Pons (tissue), 1 donor: ENCODE measurements at places on chromosomes 16 and 17.

GRCh38 chr16:11613381-11614303 is 26.9 kb upstream of the LITAF start:
- DNase-seq: peak; percentile 55

DNA sequence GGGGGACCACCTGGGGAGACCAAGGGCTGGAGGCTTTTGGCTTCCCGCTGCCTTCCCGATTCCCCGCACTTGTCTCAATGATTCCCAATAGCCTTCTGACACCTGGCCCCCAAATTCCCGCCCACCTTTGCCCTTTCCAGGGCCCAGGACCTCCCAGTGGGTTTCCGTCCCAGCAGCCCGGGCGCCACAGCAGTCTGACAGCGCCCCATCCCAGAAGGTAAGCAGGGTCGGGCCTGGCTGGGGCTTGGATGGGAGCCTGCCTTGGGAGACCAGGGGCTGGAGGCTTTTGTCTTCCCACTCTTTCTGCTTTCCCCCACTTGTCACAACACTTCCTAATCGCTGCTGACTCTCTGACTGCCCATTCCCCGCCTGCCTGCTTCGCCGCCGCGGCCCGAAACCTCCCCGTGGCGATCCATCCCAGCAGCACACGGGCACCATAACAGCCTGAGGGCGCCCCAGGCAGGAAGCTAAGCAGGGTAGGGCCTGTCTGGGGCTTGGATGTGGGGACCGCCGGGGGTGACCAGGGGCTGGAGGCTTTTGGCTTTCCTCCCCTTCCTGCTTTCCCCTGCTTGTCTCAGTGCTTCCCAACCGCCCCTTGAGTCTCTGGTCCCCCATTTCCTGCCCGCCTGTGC is 2289.3 kb downstream of the TP53TG3F start:
- no peak for DNase-seq

- DNase-seq: no peak
Observed at GRCh38 chr16:48525201-48526057, 84.6 kb downstream of the N4BP1 start.

DNA sequence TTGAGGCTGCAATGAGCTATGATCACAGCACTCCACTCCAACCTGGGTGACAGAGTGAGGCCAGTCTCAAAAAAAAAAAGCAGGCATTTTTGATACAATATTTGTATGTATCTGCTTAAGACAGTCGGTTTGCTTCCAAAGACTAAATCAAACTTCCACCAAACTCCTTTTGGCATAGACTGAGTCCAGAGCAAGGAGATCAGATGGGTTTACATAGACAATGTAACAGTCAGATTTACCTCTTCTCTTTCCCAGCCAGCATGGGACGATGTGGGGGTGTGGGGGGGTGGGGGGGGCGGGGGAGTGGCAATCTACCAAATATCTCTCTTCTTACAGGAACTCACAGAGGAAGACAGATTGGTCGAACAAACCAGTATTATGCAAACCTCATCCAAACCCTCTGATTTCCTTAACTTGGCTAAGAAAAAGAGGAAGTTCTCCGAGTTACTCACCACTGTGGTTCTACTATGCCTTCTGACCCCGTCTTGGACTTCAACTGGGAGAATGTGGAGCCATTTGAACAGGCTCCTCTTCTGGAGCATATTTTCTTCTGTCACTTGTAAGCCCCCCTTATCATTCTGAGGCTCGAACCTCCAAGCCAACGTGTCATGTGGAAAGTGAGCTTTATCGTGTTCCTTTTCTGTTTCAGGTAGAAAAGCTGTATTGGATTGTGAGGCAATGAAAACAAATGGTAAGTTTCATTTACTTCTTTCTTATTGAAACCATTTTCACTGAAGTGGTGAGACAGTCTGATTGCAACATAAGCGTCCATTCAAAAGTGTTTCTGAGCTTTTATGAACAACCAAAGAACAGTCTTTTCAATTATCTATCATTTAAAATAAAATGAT is at the start of gene MILR1:
MILR1 (plus strand) TSS at position 451 of the 848 bp plus-strand sequence; CDS start at position 505, 54 bp downstream.
- peak; percentile 91 for DNase-seq

GRCh38 chr17:81198826-81199481 is 23.8 kb downstream of the CEP131 start:
- DNase-seq: no peak

DNA sequence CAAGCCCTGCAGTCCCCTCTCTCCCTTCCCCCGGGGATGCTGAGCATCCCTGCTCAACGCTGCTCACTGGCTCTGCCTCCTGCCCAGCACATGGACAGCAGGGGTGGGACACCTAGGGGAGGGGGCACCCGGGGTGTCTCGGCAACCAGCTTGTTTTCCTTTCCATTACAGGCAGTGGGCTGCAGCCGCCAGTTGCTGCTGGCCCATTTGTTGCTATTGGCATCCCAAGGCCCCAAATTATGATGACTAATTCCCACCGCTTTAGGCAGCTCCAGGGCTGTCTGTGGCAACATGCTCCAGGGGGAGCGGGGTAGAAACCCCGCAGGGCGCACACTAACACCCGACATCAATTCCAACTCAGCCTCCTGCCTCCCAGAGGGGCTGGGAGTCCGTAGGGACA is 4.9 kb downstream of the SDK2 start:
- DNase-seq: no peak

GRCh38 chr16:69814078-69814477 is 51.9 kb downstream of the WWP2 start:
- no peak for DNase-seq

DNA sequence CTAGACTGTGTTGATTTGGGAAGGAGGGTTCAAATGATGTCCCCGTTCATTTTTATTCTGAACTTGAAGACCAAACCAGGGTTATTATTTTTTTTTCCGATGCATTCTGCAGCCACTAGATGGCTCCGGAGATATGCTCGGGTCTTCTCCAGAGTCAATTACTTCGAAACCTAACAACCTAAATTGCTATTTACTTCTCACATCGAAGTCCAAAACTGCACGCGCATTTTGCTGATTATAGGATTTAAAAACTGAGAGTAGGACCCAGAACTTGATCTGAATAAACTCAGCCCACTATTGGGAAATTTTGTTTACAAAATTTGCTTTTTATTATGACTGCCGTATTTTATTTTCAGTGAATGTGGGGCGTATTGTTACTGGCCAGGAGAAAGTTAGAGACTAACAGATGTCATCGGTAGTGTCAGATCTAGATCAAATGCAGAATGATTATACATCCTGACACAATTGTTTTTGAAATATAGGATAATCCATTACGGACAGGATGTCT is 263.8 kb downstream of the HS3ST3A1 start:
- peak; percentile 63 for DNase-seq

GRCh38 chr17:45734598-45734997 is 49.5 kb upstream of the CRHR1 start:
- DNase-seq: no peak

- no peak for DNase-seq
Observed at GRCh38 chr17:5126719-5127488, 11.1 kb downstream of the USP6 start.

DNA sequence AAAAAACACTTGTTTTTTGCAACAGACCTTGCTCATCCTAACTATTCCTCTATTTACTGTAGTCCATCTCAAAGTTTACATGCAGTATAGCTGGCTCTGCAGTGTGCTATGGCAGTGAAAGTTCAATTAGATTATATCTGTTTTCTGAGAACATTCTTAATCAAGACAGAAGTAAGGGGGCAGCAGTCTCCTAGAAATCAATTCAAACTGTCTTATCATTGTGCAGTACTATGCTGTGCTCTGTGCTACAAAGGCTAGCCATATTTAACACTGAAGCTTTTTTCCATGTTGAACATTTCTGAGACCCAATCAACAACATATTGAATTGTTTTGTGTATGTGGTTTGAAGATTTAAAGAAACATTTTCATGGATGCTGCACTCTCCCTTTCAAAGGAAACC is 11.4 kb downstream of the NETO2 start:
- no peak for DNase-seq

DNA sequence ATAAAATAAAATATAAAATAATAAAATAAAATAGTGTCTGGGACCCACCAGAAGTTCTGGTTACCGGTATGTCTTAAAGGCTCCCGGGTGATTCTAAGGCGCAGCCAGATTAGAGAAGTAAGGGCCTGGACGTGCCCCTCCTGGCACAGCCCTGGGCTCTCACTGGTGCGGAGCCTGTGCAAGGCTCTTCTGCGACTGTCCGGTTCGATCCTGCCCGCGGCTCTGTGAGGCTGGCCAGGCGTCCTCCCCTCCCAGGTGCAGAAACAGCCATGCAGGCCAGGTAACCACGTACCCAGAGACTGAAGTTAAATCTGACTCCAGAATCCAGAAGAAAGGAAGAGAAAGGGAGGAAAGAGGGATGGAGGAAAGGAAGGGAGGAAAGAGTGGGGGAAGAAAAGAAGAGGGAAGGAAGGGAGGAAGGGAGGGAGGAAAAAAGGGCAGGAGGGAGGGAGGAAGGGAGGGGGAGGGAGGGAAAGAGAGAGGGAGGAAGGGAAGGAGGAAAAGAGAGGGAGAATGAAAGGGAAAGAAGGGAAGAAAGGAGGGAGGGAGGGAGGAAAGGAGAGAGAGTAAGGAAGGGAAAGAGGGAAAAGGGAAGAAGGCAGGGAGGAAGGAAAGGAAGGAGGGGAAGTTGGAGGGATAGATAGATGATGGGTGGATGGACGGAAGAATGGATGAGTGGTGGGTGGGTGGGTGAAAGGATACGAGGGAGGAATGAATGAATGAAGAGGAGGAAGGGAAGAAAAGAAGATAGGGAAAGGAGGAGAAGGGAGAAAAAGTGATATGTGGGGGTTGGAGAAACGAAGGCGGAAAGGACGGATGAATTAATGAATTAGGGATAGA is 42.3 kb downstream of the C16orf82 start:
- no peak for DNase-seq

DNA sequence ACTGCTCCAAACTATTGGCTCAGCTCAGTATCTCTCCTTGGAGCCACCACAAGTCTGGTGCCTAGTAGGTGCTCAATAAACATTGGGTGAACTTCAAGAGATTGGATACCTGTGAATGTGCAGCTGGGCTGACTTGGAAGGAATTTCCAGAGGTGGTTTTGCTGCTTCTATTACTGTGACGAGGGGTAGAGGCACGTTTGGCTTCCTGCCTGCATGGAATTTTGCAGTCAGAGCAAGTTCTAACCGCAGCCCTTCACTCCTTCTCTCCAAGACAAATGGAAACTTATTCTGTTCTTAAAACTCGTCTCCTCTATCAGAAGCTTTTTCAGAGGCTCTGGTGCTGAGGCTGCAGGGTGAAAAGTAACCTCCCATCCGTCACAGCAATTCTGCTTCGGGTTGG is 342.5 kb downstream of the CPPED1 start:
- no peak for DNase-seq

- DNase-seq: no peak
Observed at GRCh38 chr17:44926821-44927525, 11.7 kb upstream of the GFAP start.

- no peak for DNase-seq
Observed at GRCh38 chr16:81818568-81818896, 39.4 kb downstream of the PLCG2 start.

DNA sequence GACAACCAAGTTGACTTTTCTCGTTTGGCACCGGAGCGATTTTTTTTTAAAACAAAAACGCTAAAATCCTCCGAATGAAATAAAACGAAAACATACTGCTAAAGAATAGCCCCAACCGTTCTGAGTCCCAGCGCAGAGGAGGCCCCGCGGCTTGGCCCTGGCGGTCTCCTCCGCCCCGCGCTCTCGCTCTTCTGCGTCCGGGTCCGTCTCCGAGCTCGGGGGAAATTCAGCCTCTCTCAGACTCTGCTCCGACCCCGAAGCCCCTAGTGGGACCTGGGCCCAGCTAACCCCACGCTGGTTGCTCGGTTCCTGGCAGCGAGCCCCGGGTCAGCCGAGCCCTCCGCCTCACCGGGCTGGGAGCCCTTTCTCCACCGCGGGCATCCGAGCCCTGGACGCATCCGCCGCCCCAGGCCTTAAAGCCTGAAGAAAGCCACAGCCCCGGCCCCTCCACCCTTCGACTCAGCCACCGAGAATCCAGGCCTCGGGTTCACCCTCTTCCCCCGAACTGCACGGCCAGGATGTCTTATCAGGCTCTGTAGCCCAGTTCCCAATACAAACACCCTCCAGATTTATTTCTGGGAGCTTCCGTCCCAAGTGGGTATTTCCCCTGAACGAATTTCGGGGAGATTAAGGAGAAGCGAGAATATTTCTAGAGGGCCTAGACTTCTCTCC is 1.2 kb downstream of the TBX2 start:
- DNase-seq: no peak

DNA sequence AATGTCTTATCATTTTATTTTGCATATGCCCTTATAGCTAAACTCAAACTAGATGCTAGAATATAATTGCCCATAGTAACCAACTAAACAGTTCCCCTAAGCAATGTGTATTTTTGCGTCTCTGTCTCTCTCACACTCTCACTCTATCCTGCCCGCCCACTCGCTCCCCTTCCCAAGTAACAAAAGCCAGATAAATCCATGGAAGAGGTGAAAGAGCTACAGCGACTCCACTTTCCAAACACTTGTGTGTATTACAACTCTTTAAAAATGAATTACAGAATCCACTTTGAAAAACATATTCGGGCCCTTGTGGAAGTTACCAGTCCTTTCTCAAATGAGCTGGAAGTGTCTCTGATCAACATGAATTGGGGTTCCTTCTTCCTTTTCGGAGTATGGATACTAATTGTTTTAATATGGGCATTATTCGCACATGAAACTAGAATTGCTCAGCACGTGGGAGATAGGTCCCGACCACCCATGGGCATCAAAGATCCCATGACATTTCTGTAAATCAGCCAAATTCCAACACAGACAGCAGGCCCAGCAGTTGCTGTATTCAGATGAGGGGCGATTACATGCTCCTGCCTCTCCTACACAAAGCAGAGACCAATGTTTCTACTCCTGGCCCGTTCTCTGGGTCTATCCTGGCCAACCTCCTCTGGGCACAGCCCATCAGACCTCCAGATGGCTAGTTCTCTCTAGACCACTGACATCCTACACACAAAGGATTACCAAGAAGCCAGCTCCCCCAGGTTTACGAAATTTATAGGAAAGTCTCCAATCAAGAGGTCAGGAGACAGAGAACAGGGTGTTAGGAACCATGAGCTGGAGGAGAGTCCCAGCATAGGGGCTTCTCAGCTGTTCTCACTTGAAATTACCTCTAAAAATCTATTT is 121.5 kb downstream of the ZFHX3 start:
- no peak for DNase-seq

DNA sequence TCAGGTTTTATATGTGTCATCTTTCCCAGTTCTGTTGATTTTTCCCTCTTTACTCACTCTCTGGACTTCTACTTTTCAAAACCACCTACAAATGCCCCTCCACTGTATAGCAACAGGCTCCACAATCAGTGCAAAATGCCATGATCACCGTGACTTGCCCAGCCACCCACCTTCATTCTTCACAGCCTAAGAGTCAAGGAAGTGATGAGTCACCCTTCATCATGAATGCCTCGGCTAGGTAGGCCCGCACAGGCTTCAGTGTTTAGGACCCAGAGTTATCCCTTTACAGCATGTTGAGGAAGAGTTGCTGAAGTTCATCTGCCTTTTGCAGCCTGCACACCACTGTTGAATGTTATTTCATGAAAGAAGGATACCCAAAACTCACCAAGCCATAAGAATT is 158.6 kb downstream of the PMP22 start:
- DNase-seq: no peak

DNA sequence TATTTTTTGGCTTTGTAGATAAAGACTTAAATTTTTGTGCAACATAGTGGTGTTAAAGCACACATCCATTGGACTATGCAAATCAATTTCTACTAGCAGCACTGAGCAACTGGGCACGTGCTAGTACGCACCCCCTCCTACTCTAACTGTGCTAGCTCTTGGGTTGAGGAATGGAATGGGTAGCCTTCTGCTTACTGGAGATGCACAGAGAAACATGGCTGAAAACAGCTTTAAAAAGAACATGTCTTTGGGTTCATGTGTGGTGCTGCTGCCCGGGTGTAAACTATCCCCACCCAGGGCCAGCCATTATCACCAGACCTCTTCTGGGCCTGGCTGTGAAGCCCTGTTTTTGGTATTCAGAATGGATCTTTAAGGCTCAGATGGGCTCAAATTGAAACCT is 7.3 kb downstream of the ESRP2 start:
- no peak for DNase-seq
